Activated naive CD4-positive, alpha-beta T cell treated with Interleukin-2 at 50 U/mL for 16 hours (primary cell): ENCODE measurements at places on chromosomes 2 and 18.
A peak's percentile ranks its signal among the peaks of the same experiment; 100 is the strongest.

DNA sequence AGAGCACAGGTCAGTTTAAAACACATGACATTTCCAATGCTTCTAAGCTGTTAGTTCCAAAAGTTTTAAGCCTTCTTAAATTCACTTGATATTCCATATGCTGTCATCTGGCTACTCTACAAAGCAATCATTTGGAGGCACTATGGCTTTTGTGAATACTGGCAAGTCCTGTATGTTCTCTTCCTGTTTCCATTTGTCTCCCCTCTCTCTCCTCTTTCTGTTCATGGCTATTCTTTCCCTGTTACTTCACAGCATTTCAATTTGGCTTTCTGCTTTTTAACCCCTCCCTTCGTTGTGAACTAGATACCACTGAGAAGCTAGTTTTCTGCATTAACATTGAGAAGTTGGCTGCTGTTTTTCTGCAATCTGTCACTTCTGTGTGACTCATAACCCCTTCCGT lies 1337.2 kb upstream of the CELF4 start:
- no peak for DNase-seq

GRCh38 chr2:29786361-29786760 lies 135.0 kb downstream of the ALK start:
- DNase-seq, result no peak

DNA sequence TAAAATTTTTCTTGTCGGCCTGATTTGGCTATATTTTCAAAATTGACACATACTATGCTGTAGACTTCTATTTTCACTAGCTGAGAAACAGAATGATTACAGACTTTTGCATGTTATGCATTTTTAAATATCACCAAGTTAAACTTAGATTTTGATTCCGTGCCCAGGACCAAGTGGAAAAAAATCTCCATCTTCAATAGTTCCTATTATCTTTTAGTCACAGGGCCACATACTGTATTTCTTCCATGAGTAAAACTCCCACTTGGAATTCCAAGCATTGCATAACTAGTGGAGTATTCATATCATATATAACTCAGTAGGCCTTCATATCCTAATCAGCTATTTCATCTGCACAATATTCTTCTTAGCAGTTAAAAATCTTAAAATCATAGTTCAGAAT lies 470.9 kb downstream of the ARHGAP15 start:
- DNase-seq, result no peak

DNA sequence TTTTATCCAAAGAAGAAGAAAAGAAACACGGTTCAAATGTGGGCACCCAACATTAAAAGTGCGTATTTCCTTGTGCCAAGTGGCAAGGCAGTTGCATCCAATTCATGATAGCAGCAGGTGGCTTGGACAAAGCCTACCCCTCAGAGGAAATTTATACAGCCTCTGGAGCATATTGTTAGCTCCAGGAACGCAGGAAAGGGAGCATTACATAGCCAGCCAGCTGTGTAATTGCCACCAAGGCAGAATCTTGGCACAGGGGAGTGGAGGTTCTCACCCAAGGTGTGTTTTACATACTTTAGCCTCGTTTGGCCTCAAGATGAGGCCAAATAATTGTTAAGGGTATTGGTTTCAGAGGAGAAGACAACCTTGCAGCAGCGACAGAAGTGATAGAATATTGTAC lies 526.9 kb downstream of the TMEM182 start:
- DNase-seq, result no peak

DNA sequence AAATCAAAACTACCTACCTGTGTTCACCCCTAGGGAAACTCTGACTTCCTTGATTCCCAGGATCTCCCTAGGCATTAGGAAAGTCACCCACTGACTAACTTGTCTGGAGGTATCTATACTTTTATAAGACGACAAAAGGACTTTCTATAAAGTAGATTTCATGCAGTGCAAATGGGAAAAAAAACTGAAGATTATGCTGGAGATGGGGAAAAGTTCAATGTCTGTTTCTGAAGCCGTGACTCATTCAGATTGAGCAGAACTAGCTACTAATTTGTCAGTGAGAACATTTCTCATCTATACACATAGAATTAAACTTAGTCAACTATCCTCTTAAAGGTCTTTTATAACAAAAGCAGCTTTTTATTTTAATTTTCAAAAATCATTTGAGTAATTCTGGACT lies 6.0 kb downstream of the SEPTIN10 start:
- no peak for DNase-seq

- DNase-seq, result peak; percentile 58
Observed at GRCh38 chr2:231900486-231900942, 25.7 kb downstream of the NPPC start.

DNA sequence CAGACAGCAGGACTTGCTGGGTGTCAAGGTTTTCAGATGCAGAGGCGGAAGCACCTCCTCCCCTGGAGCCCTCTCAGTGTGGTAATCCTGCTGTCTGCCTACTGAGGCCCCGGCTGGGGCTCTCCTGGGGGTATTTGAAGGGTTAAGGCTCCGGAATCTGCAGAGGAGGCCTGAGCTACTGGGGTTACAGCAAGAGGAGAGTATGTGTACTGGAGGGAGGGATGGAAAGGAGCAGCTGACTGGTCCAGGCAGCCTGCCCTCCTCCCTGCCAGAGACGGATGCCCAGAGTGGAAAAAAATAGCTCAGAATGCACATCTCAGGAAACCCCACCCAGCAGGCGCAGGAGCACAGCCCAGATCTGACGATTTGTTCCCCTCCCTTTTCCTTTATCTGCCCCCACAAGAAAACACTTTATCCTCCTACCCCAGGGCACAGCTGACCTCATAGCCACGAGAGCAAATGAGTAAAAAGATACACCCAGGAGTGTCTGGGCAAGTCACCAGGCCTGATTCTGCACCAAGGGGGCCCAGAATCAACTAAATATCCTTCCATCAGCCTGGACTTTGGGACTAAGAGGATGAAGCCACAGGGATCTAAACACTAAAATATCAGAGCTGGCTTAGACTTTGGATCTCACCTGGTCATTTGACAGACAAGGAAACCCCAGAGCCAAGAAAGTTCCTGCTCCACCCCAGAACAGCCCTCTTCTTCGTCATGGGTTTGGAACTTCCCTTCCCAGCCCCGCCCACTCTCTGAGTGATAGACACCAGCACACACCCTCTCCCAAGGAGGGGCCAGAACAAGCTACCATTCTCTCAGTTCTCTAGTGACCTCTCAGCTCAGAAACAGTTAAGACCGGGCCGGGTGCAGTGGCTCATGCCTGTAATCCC lies 5.5 kb downstream of the TMBIM1 start:
- peak; percentile 81 for DNase-seq

- DNase-seq, result no peak
Observed at GRCh38 chr2:120316528-120317179, 29.3 kb upstream of the INHBB start.

DNA sequence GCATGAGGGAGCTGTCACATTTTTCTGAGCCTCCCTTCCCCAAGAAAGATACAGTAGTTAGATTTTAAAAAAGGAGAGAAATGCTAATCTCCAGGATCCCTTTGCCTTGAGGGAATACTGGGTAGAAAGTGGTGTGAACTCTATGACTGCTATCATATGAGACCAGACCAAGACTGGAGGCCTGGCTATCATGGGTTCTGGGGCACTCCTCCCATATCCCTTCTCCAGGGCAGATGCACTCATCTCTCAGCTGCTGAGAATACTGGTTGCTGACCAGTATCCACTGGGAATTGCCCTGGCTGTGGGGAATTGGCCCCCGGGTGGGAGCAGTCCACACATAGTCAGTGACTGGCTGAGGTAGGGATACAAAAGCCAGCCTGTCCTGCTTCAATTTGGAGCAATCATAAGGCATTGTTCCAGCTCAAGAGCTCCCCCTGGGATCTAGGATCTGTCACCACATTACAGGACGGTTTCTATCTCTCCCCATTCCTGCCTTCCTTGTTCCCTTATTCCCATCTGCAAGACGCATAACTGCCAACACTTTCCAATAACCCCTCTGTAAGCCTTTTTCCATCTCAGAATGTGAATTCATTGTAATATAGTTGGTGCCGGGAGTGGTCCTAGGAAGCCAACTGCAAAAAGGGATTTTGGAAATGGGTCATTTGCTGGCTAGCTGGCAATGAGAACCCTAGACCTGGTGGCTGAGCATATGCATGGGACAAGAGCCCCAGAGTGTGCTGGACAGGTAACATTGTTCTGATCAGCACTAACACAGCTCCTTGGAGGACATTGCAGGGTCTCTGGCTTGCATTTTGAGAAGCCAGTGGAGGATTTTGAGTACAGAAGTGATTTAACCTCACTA lies 35.4 kb upstream of the REEP1 start:
- no peak for DNase-seq

GRCh38 chr18:57516056-57516455 lies 70.4 kb downstream of the FECH start:
- DNase-seq, result no peak

- DNase-seq, result no peak
Observed at GRCh38 chr18:57027190-57027708, 119.6 kb upstream of the BOD1L2 start.

- DNase-seq, result no peak
Observed at GRCh38 chr18:63063171-63063570, 256.4 kb downstream of the BCL2 start.

DNA sequence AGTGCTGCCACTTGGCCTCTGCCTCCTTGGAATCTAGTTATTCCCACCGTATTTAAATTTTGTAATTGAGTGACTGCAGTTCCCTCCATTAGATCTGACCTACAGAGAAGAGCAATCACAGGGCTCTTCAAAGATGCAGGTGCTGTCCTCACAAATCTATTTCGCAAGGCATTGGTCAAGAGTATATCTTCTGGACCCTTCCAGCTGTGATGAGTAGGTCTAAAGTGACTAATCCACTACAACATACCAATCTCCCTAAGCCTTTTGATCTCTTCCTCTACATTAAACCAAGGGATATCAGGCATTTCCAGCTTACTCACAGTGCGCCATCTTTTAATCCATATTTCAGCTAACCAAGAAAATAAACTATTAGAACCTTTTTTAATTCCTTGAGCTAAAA lies 65.1 kb upstream of the COL3A1 start:
- DNase-seq, result no peak

DNA sequence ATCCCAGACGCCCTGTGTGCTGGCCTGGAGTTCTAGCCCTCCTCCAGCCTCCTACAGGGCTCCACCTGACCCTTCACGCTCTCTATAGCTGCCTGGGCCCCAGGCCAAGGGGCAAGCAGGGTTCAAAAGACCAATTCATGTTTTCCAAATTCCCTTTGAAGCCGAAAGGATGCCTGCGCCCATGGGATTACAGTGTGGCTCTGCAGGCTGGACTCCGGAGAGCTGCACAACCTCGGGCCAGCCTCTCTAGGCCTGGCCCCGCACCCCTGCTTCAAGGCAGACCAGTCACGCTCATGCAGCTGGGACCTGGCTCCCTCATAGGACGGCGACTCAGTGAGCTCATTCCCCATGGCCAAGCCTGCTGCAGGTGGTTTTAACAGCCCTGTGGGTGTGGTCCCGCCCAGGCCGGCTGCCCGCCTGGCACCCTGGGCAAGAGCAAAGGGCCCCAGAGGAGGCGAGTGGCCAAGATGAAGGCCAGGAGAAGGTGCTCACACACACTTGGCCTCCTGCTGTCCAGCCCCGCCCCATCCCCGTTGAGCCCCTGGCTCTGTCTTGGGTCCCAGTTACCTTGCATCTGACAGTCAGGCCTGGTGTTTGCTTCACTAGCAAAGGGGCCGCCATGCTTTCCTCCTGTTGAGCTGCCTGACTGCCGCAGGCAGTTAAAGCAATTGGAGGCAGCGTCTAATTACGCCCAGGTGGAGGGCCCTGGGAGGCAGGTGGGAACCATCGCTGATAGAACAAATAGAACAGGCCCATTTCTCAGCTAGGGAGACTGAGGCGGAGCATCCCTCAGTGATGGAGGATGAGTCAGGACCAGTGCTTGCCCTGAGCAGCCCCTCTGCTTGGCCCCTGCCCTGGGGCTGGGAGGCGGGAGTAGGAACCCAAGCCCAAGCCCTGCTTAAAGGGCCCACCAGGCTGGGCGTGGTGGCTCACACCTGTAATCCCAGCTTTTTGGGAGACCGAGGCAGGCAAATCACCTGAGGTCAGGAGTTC lies 56.9 kb downstream of the SMAD7 start:
- no peak for DNase-seq

DNA sequence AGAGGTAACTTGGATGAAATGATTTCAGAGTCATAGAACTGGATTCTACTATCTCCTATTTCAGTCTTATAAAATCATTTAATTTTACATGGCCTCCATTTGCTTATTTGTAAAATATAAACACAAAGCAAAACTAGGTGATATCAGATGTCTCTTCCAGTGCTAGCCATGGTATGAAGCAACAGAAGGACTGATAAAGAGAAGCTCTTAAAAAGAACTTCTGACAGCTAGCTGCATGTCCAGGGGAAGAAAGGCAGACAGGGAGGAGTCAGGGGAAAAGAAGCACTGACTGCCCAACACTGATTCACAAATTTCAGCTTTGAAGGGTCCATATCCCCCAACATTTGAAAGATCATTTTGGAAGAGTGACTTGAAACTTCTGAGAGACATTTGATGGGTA lies 6.4 kb downstream of the SLC8A1 start:
- DNase-seq, result no peak

GRCh38 chr18:31436825-31437224 lies 10.7 kb upstream of the DSG3 start:
- no peak for DNase-seq

- no peak for DNase-seq
Observed at GRCh38 chr2:143732871-143733270, 603.7 kb downstream of the ARHGAP15 start.

DNA sequence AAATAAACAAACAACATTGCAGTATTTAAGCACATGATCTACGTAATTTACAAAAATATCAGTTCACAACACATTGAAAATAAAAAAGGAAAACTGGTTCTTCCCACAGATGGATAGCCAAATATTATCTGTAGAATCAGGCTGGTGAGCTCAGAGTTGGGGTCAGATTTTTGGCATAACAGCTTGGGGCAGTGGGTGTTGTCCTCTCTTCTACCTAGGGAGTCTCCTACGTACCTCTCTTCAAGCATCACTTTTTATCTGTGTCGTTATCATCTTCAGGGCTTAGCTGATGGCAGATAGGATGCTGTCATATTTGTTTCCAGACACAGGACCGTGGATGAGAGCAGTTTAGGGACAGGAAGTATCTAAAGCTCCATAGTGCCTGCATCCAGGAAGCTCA lies 46.2 kb downstream of the EMILIN2 start:
- DNase-seq, result no peak

- DNase-seq, result no peak
Observed at GRCh38 chr2:232530626-232531260, 4.8 kb downstream of the CHRND start.

GRCh38 chr2:70480468-70480867 lies 73.2 kb downstream of the TGFA start:
- DNase-seq, result no peak

- no peak for DNase-seq
Observed at GRCh38 chr2:174692256-174692919, 71.9 kb downstream of the CHRNA1 start.

DNA sequence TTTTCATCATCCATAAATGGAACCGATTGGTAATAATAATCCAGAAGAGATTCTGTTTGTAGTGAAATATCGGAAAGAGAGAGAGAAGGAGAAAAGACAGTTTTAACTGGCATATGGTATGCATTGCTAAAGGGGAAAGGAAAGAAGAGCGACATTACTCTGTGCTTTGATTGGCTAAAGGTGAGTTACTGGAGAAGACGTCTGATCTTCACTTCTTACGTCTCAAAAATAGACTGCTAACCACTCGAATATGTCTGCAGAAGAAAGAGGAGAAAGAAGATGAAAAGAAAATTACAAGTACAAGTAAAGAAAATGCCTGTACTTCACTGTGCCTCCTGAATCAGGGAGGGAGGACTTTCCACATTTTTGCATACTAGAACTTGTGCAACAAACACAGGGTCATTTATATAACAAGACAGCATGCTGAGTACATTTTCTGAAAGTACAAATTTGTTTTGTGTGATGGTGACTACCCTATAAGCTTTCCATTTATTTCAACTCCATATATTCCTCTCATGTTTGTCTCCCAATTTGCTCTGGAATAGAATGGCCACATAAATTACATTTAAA lies 787.2 kb downstream of the RNF144A start:
- DNase-seq, result no peak
